ENCODE measurements at places on chromosomes 13 and 19. TPM values are rescaled to one million over a fixed set of nuclear protein-coding genes. Genes with fewer than 3 reads are reported as not detected.

AP3D1 gene
- 62.9 TPM for total RNA-seq

ZNF626 gene
- total RNA-seq, result 9.8 TPM

- H3K36me3 ChIP-seq, result no peaks in the 10 kb centered on the region
- H3K4me1 ChIP-seq, result no peaks in the 10 kb centered on the region
- no peaks in the 10 kb centered on the region for H3K27me3 ChIP-seq
- DNase-seq, result no peak
- no peak overlapping the region for H3K27ac ChIP-seq
Measured at GRCh38 chr13:23921451-23921888, 24.2 kb upstream of the C1QTNF9B start.

DNA sequence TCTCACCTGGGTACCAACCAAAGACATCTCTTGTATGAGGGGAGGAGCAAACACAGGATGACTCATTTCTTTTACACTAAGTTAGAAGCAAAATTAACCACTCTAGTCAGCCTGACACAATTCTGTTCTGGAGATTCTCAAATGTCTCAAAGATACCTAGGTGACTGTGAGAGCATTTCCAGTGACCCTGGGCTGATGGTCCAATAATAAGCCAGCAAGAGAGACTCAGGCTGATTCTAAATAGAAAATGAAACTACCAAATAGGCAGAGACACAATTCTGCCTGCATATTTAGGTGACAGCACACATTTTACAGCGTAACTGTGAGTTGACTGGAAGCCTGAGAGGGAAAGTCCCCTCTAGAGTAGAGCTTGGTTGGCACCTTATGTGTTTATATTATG, 16.3 kb downstream of the ZNF91 start:
- DNase-seq, result no peak
- H3K27me3 ChIP-seq, result no peaks in the 10 kb centered on the region
- peaks cover 11% of the 10 kb centered on the region for H3K4me1 ChIP-seq
- H3K4me3 ChIP-seq, result no peak overlapping the region
- no peaks in the 10 kb centered on the region for H3K36me3 ChIP-seq
- H3K27ac ChIP-seq, result no peak overlapping the region

CCNE1 gene
- 3.2 TPM for total RNA-seq

GRCh38 chr13:70080012-70080411, 27.6 kb upstream of the ATXN8OS start:
- H3K27me3 ChIP-seq, result no peaks in the 10 kb centered on the region
- H3K36me3 ChIP-seq, result no peaks in the 10 kb centered on the region
- H3K27ac ChIP-seq, result no peak overlapping the region
- H3K4me3 ChIP-seq, result no peak overlapping the region

GRCh38 chr13:88085036-88085435, 413.9 kb downstream of the SLITRK5 start:
- H3K4me3 ChIP-seq, result no peak overlapping the region
- no peaks in the 10 kb centered on the region for H3K4me1 ChIP-seq
- no peak for DNase-seq
- H3K27me3 ChIP-seq, result no peaks in the 10 kb centered on the region

TEX26 gene
- total RNA-seq, result not detected

DNA sequence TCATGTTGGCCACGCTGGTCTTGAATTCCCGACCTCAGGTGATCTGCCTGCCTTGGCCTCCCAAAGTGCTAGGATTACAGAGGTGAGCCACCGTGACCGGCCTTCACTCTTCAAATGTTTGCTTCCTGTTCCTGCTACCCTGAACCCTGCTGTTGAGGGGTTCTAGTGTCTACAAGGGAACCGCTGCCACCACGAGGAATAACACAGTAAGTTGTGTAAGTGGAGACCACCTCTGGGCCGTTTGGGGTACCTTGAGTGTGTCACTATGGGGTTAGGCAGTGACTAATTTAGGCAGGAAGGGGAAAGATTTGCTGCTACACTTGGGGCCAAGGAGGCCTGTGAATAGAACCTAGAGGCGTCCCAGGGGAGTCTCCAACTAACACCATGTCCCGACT, 2.2 kb upstream of the MYADM start:
- H3K36me3 ChIP-seq, result no peaks in the 10 kb centered on the region
- peak overlapping the region; percentile 96 for H3K4me3 ChIP-seq
- peaks cover 44% of the 10 kb centered on the region for H3K4me1 ChIP-seq
- H3K27ac ChIP-seq, result peak overlapping the region; percentile 95
- DNase-seq, result no peak

MYBPC2 gene
- not detected for total RNA-seq

- no peak for DNase-seq
- peaks cover 12% of the 10 kb centered on the region for H3K4me1 ChIP-seq
- H3K27me3 ChIP-seq, result peaks cover 4% of the 10 kb centered on the region
Measured at GRCh38 chr19:6480848-6481415, 655 bp downstream of the DENND1C start.

DNA sequence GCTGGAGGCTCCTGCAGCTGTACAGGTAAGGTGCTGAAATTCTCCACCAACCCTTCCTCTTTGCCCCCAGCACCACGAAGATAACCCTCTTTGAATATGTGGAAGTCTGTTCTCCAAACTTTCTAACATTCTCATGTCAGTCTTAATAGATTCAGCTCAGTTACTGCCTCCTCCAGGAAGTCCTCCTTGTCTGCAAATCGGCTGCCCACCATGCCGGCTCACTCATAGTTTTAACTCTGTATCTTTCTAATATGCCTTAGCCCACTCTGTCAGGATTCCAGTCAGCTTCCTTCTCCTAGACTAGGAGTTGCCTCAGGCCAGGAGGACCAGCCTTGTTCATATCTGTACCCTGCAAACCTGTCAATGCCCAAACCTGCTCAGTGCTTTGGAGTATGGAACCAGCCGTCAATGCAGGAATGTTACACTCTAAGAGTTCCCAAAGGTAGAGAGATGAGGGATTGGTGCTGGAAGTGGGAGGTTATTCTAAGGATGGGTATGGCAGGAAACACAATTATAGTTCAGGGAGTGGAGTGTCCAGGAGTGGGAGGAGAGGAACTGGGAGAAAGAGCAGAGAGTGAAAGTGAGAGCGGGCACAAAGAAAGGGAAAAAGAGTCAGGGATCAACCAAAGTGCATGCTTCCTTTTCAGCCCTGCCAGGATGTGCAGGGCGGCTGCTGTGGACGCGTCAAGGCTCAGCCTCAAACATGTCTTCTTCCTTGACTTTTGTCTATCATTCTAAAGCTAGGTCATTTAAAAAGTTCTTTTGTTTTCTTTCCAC, 38.0 kb upstream of the ALOX5AP start:
- no peaks in the 10 kb centered on the region for H3K36me3 ChIP-seq
- no peaks in the 10 kb centered on the region for H3K27me3 ChIP-seq
- DNase-seq, result no peak
- no peak overlapping the region for H3K4me3 ChIP-seq

GRCh38 chr13:76991432-76991795, 467 bp upstream of the CLN5 start:
- H3K4me1 ChIP-seq, result peaks cover 24% of the 10 kb centered on the region
- H3K27ac ChIP-seq, result peak overlapping the region; percentile 88
- H3K27me3 ChIP-seq, result no peaks in the 10 kb centered on the region

DCT gene
- not detected for total RNA-seq

- H3K27ac ChIP-seq, result peak overlapping the region; percentile 5
- no peak overlapping the region for H3K4me3 ChIP-seq
- H3K27me3 ChIP-seq, result no peaks in the 10 kb centered on the region
Measured at GRCh38 chr19:7177926-7178325, 108.4 kb downstream of the ZNF557 start.

- no peaks in the 10 kb centered on the region for H3K36me3 ChIP-seq
- H3K4me3 ChIP-seq, result no peak overlapping the region
- DNase-seq, result no peak
- H3K4me1 ChIP-seq, result no peaks in the 10 kb centered on the region
- H3K27ac ChIP-seq, result no peak overlapping the region
Measured at GRCh38 chr13:57877601-57878000, 246.1 kb downstream of the PCDH17 start.

DNA sequence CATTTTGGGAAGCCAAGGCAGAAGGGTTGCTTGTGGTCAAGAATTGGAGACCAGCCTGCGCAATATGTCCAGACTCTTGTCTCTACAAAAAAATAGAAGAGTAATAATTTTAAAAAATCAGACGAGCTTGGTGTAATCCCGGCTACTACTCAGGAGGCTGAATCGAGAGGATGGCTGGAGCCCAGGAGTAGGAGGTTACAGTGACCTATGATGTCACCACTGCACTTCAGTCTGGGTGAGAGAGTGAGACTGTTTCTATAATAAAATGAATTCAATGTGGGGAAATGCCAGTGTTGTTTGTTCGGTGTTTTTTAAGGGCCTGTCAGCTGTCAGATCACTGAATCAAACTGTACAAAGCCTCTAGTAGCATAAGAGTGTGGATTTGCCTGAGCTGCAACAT, 1.2 kb upstream of the FBXL3 start:
- DNase-seq, result no peak
- peak overlapping the region; percentile 99 for H3K4me3 ChIP-seq

KIR3DL3 gene
- not detected for total RNA-seq

DNA sequence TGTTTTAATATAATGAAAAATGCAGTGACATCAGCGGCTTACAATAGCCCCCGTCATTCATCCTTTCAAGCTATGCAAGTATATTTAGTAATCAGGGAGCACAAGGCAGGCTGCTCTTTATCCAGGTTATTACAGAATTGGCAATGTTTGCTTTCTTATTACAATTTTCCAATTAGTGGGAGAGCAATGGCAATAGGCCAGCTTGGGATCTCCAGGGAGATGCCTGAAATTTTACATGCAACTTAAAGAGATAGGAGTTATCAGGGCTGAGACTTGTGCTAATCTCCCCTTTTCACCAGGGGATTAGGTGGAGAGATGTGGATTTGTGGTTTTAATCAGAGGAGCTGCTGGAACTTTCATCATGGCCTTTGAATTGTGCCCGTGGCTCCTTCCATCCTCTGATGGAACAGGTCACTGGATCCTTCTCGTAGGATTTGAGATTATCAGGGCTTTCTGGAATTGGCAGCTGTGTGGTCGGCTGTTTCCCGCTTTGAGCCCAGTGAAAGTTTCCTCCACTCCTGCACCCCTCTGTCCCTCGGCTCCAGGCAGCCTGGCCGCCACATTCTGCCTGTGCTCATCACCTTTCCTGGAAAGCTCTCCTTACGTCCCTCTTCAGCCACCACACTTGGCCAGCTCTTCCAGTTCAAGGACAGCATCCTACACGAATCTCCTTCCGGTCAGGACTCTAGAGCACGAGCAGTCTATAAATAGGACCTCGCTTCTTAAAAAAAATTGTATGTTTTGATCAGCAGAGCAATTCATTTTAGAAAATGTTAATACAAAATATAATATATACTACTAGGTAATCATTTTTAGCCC, 47.0 kb downstream of the CBY2 start:
- no peaks in the 10 kb centered on the region for H3K36me3 ChIP-seq
- H3K4me3 ChIP-seq, result no peak overlapping the region
- H3K4me1 ChIP-seq, result no peaks in the 10 kb centered on the region
- H3K27ac ChIP-seq, result no peak overlapping the region

GARIN5A gene
- total RNA-seq, result not detected

DNA sequence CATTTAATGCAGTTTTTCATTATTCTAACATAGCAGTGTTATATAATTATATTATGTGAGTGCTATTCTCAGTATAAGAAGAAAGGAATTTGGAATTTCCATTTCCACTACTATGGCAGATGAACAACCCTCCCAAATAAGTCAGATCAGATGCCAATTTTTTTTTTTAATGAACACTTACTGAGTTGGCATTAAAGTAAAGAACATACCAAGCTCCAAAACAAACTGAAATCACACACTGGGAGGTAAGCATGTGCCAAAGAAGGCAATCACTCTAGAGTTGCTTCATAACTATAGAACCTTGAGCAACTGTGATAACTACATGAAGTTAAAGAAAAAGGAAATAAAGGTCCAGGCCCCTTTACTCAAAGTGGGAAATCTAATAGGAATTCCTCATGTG, 90.3 kb downstream of the RNF17 start:
- H3K4me1 ChIP-seq, result no peaks in the 10 kb centered on the region
- no peak overlapping the region for H3K27ac ChIP-seq
- no peaks in the 10 kb centered on the region for H3K27me3 ChIP-seq
- no peak overlapping the region for H3K4me3 ChIP-seq
- DNase-seq, result no peak
